Renal cortical epithelial cell (primary cell): ENCODE measurements at places on chromosomes 6 and 20.

DNA sequence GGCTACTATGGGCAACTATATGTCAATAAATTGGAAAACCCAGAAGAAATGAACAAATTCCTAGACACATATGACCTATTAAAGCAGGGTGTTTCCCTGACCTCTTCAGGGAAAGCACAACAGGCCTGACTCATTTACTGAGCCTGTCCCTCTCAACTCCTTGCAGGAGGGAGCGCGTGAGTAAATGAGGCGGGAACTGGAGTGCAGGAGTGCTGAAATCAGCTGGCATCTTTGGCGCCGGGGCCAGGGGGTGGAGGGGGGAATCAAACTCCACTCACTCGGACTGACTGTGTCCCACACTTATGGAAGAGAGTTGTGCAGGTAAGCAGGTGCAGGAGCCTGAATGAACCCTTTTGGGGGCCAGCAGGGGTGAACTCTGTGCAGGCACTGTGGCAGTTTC lies 671.2 kb upstream of the PTCHD4 start:
- peak; percentile 65 for DNase-seq

- DNase-seq: peak; percentile 80
Observed at GRCh38 chr6:12973386-12973785, 256.8 kb downstream of the PHACTR1 start.

DNA sequence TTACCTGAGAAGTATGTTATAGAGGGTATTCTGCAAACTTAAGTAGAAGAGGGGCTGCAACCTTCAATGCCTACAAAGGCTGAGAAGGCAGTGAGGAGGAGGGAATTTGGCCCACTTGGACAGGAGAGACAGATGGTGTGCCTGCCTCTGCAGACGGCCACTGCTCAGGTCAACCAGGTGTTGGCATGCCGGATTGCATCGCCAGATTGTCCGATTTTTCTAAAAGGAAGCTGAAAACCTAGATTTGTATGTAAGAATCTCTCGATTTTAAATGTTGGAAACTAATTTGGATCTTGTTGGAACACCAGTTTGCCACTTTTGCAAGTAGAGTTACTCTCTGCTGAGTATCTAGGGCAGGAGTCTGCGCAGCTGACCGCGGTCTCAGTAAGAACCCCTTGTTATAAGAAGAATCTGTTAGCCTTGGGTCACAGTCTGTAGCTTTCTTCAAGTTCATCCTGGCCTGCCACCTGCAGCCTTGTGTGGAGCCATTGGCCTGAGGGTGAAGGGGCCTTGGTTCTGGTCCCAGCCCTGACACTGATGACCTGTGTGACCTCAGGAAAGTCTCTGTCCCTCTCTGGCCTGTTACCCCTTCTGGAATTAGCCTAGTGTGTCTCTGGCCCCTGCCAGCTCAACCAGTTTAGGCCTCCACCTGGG lies 54.4 kb downstream of the TGM2 start:
- DNase-seq: no peak

DNA sequence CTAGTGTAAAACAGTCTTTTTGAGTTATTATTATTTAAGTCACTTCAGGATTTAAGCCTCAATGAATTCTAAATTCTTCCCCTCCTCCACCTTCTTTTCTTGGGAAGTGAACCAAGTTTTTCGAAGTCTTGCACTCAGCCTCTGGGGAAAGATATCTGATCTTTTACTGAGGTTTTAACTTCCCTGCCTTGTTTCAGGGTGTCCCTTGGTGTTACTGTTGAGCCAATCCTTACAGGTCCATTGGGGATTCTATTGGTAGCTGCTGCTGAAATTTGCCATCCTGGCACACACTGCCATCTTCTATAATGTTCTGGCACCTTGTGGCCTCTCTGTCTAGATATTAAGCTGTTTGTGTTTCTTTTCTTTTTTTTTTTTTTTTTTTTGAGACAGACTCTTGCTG lies 31.7 kb downstream of the BEND6 start:
- no peak for DNase-seq

GRCh38 chr6:26311012-26311384 lies 54.0 kb upstream of the BTN3A2 start:
- no peak for DNase-seq

GRCh38 chr20:2799688-2800520 lies 523 bp downstream of the CPXM1 start:
- DNase-seq: no peak

DNA sequence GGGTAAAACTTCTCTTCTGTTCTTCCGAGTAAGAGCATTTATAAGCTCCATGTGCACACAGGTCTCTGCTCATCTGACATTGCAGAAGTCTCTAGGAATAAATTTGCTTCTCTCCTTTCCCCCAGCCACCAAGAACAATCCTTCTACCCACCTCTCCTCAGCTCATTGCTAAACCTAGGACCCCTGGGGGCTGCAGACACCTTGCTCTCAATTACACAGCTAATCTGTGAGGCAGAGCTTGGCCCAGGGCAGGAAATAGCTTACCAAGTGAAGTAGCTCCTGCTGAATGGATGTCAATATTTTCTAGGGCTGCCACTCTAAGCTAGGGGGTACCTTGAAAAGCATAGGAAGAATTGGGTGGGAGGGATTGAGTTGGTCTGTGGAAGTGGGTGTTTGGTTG lies 44.0 kb downstream of the EIF2S2 start:
- no peak for DNase-seq

GRCh38 chr6:21098744-21099143 lies 494.8 kb upstream of the SOX4 start:
- DNase-seq: no peak

GRCh38 chr20:3208786-3209256 lies 477 bp upstream of the ITPA start:
- peak; percentile 7 for DNase-seq

GRCh38 chr20:44955270-44955669 lies 4.9 kb downstream of the TOMM34 start:
- no peak for DNase-seq

GRCh38 chr6:103925317-103925716 lies 934.4 kb downstream of the HACE1 start:
- no peak for DNase-seq

GRCh38 chr6:108872141-108872557 lies 23.9 kb downstream of the ARMC2 start:
- no peak for DNase-seq

GRCh38 chr6:134339216-134339615 lies 21.3 kb upstream of the SGK1 start:
- DNase-seq: no peak
